ENCODE measurements at places on chromosomes 16 and 17.

DNA sequence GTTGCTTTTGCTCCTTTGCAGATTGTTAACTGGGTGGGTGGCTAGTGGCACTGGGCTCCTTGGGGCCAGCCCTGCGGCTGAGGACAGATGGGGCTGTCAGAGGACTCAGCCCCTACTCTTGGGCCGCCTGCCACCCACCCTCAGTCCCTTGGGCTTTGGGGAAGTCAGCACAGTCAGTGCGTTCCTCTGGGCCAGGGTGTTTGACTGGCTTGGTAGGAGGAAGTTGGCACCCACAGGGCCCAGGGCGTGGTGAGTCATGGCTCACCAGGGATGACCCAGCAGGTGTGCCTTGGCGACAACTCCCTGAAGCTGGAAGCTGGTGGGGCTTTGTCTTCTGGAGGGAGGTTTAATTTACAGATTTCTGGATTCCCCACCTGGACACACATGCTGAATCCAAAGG, 32.4 kb downstream of the HAPSTR1 start:
- DNase-seq = no peak

DNA sequence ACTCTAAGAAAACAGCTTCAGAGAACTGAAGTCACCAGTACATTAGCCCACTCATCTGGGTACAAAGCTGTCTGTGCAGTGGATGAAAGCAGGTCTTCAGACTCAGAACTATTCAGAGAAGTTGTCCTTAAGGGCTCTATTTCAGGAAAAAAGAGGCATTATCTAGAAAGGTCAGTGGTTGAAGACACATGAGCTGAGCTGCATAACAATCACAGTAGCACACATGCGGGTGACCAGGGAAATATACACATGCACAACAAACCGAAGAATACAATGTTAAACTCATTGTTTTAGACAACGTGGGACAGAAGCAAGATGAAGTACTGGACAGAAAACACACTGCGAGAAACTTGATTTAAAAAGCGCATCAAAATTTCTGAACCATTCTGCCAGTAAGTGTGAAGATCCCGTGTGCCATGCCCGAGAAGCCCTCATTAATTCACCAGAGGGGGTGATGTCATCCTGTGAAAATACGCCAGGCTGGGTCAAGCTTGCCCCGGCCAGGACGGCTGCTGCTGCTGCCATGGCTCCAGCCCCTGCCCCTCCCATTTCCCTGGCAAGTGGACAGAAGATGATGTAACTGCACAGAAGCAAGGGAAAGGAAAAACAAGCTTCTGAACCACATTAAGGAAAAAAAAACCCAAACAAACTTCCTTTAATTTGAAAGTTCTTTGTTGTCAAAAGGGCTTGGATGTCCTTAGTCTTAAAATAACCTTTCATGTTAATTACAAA, 10.1 kb downstream of the DYNC1LI2 start:
- no peak for DNase-seq

DNA sequence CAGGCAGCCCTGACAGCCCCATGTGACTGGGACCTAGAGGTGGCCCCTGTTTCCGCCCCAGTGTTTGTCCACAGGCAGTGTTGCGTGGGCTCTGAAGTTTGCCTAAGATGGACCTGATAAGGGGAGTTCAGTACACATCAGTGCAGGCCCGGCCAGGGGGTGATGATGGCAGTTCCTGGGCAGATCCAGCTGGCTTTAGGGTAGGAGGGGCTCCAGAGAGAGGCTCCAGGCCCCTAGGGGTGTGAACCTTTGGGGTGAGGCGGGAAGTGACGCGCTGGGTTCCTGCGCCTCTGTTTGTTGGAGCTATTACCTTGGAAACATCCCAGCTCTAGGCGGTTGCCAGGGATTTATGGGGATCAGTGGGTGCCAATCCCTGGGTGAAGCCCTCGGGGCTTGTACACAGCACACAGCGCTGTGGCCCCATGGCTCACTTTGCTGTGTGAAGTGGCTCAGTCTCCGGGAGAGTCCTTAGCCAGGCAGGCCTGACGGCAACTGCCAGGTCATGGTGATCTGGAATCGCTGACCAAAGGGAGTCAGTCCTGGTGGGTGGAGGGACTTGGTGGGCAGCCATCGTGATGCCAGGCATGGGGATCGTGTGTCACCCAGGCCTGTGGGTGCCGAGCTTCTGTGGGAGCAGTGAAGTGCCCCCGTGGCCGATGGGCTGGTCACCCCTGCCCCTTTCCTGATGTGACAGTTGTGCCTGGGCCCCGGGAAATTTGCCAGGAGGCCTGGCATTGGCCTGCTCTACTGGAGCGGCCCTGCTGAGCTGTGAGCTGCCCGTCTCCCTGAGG, 146.1 kb downstream of the SEC14L1 start:
- DNase-seq = no peak

DNA sequence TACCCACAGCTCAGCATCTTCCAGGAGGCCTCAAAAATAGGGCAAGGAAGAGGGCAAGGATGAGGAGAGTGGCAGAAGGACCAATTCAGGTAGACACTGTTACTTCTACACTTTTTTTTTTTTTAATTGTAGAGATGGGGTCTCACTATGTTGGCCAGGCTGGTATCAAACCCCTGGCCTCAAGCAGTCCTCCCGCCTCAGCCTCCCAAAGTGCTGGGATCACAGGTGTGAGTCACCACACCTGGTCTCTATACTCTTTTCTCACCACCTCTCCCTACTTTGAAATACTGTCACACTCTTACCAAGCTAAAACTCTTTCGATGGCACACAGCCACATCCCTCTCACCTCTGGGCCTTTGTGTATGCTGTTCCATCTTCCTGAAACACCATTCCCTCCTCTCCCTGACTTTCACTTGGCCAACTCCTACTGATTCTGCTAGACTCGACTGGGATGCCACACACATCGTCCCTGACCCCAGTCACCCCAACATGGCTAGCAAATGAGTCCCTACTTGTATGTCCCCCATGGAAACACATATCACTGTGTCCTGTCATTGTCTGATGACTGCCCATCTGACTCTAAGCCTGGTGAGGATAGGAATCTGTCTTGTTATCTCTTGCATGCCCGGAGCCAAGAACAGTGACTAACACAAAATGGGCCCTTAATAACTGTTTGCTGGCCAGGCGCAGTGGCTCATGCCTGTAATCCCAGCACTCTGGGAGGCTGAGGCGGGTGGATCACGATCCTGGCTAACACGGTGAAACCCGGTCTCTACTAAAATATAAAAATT, 7.2 kb upstream of the SLC43A2 start:
- DNase-seq = no peak

GRCh38 chr17:63966646-63967264, 6.0 kb downstream of the SCN4A start:
- DNase-seq = no peak

DNA sequence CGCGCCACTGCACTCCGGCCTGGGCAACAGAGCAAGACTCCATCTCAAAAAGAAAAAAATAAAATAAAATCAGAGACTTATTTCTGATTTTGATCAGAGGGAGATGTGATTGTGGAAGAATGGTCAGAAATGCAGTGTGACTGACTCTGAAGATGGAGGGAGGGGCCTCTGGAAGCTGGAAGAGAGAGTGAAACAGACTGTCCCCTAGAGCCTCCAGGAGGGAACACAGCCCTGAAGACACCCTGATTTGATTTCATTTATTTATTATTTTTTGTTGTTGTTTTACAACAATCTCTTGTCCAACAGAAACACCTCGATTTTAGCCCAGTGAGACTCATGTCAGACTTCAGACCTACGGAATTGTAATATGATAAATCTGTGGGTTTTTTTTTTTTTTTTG, 26.1 kb downstream of the BCL7C start:
- no peak for DNase-seq

DNA sequence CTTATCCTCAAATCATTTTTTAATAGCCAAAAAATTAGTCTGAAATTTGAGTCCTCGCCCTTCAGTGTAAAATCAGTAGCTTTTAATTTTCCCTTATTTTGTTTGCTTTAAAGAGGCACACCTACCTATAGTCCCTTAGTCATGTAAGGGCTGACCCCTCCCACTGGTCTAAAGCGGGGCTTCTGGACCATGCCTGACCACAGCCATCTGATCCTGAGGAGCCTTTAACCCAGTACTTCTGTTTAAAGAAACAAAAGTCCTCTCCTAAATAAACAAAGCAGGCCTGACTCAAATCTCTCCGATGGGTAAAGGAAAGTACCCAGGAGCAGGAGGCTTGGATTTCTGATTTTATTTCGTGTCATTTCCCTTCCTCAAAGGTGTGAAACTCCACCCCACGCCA, 92.0 kb upstream of the CCL2 start:
- no peak for DNase-seq

- DNase-seq = peak; percentile 60
Measured at GRCh38 chr16:84952335-84953189, 58.8 kb downstream of the ZDHHC7 start.

GRCh38 chr17:1480747-1481465, 11.6 kb downstream of the MYO1C start:
- no peak for DNase-seq

DNA sequence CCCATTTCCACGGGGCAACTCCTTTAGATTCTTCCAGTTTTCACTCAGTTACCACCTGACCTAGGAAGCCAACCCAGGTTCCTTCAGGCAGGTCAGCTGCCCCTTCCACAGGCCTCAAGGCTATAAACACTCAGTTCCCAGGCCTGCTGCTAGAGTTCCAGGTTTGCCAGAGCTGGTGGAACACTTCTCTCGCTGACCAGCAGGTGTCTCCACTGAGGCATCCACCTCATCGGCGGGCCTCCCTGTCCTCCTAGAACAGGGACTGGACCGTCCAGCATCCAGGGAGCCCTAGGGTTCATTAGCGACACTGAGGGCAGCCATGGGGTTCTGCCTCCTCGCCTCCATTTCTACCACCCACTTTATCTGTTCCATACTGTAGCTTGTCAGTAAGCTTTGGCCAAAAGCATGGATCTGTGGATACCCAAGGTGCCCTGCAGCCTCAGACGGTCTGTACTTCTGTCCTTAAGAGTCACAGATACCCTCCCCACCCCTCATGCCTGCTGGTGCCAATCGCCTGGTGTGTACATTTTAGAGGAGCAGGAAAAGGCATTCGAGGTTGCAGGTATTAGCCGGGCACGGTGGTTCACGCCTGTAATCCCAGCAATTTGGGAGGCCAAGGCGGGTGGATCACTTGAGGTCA, 29.0 kb downstream of the PIMREG start:
- DNase-seq = peak; percentile 84

GRCh38 chr16:65105171-65105570, 16.7 kb downstream of the CDH11 start:
- no peak for DNase-seq

DNA sequence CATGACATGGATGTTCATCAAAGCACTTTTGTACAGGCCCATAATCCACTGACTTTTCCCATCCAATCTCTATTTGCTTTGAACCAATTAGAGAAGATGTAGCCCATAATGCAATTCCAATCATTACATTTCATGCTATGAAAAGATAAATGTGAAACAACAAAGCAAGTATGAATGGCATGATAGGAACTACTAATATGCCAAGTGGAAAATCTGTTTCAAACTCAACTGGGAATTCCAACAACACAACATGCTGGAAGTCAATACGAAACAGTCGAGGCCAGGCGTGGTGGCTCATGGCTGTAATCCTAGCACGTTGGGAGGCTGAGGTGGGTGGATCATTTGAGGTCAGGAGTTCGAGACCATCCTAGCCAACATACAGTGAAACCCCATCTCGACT, 39.6 kb upstream of the TMEM97 start:
- DNase-seq = no peak

GRCh38 chr16:30923554-30924075, at the start of gene FBXL19:
Gene FBXL19 (plus strand): TSS chr16:30923572. CDS start chr16:30925755, 2,183 bp downstream.
- no peak for DNase-seq

DNA sequence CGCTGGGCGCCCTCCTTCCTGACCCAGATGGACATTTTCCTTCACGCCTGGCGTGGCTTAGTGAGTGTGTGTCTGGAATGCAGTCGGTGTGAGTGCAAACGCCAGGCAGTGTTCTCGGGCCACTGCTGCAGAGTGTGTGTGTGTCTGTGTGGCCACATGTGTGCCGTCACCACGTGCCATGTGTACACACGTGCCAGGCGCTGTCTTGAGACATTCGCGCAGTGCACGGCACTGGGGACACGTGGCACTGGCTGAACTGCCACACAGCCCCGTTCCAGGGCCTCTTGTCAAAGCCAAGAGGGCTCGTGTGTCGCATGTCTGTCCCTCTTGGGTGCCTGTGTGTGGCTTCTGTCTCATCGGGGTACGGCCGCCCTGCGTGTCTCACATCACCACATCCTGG, 28.8 kb downstream of the MAPK8IP3 start:
- no peak for DNase-seq

DNA sequence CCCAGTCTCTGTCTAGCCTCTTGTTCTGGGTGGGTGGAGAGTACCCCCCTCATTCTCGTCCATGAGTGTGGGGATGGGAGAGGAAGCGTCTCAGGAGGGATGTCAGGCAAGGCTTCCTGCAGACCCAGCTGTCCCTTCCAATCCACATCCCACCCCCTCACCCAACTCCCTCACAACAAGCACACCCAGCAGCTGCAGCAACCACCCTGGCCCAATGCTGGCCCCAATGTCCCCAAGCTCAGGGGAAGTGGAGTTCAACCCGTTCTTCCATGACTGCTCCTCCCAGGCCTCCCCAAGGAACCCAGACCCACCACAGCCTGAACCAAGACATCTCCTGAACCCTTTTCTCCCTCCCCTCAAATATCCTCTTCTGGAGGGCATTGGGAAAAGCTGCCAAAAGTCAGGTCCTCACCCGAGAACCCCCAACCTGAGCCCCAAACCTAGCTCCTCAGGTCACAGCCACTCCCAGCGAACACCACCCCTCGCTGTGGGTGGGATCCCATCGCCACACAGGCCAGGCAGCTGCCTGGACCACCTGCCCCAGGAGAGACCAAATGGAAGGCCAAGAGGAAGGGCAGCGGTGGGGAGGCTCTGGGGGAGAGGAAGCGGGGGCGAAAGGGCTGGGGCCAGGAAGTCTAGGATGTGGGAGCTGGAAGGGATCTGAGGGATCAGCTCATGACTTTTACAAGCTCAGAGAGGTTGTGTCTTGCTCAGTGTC, 47.6 kb downstream of the FZD2 start:
- DNase-seq = no peak

GRCh38 chr16:12539185-12539929, 264.3 kb downstream of the CPPED1 start:
- peak; percentile 73 for DNase-seq

GRCh38 chr17:72004611-72005331, 116.0 kb upstream of the SOX9 start:
- DNase-seq = no peak

- no peak for DNase-seq
Measured at GRCh38 chr16:66366433-66367299, at the start of gene CDH5. Gene CDH5 (plus strand): TSS chr16:66366691. CDS start chr16:66379338, 12,647 bp downstream.

GRCh38 chr17:78753316-78754250, 28.5 kb downstream of the CYTH1 start:
- DNase-seq = no peak

- no peak for DNase-seq
Measured at GRCh38 chr17:77423589-77424451, 283.1 kb downstream of the SEC14L1 start.
